Mucosa of gallbladder (tissue), 1 donor: ENCODE measurements at places on chromosomes 2 and 18. TPM values are rescaled to one million over a fixed set of nuclear protein-coding genes. Genes with fewer than 3 reads are reported as not detected.

DNA sequence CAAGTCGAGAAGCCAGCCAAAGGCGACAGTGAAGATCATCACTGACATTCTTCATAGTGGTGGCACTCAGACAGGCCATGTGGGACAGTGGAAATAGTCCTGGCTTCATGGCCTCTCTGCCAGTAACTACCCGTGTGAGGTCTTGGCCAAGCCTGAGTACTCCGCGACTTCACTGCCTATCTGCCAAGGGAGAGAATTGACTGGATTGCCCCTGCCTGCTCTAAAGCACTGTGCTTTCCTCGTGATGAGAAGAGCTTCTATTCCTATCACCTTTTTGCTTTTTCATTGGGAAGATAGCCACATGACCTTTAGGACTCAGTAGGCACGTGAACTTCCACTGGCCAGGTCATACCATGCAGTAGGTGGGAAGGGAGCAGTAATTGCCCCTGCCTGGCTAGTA, 239.3 kb downstream of the HAUS1 start:
- no peak for DNase-seq

GRCh38 chr2:226906163-226906693, 70.4 kb downstream of the RHBDD1 start:
- no peak for DNase-seq

DNA sequence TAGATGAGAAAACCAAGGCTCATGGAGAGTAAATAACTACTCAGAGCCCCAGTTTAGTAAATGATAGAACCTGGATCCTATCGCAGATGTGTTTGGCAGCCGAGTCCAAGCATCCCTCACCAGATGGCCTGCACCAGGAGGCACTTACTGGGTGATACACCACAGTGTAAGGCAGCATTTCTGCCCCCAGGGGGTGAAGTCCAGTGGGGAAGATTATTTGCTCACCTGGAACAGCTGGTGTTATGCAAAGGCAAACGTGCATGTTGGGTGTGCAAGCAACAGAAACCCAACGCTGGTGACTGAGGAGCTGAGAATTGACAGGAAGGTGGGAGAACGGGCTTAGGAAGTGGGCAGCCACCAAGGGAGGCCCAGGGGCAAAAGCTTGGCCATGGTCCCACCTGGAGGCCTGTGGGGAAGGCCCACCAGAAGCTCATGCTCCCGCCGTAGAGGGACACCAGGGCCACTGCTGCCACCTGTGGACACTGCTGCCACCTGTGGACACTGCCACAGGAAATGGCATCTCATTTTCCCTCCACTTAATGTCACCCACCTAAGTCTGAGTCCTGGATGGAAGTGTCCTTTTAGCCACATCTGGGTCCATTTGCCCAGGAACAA, 100.6 kb downstream of the TFCP2L1 start:
- DNase-seq = no peak

DNA sequence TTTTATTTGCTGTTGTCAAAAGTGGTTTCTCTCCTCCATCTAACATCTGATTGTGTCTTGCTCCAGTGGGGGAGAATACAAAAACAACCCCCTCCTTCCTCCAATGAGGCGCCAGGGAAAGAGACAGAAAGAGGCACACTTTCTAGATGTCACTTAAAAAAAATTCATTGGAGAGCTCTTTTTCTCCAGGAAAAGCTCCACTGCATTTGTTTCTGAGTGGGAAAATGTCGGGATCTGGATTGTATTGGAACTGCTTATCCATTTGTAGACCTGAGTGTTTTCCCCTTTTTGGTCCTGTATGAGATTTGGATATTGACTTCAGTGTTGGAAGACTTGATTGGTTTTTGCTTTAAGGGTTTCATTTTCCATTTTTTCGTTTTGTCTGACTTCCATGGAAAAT, 995 bp downstream of the MBD5 start:
- DNase-seq = no peak

DNA sequence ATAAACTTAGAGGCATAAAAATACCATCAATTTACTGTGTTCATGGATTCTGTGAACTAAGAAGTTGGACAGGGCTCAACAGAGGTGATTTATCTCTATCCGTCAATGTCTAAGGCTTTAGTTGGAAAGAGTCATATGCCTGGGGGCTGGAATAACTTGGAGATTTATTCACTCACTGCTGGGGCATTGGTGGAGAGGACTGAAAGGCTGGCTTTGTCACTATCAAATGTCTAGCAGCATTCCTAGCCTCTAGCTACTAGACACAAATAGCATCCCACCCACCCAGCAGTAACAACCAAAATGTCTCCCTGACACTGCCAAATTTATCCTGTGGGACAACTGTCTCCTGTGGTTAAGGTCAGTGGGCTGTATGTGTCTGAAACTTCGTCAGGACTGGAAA, 71.0 kb downstream of the EVA1A start:
- DNase-seq = no peak

ZAP70 gene
- total RNA-seq = 12.6 TPM

MORN2 gene
- total RNA-seq = 21.8 TPM

GKN1 gene
- not detected for total RNA-seq

THSD7B gene
- total RNA-seq = 0.75 TPM
